Activated CD8-positive, alpha-beta memory T cell treated with anti-CD3 and anti-CD28 coated beads for 1 hour (primary cell): ENCODE measurements at places on chromosomes 6 and 20.

DNA sequence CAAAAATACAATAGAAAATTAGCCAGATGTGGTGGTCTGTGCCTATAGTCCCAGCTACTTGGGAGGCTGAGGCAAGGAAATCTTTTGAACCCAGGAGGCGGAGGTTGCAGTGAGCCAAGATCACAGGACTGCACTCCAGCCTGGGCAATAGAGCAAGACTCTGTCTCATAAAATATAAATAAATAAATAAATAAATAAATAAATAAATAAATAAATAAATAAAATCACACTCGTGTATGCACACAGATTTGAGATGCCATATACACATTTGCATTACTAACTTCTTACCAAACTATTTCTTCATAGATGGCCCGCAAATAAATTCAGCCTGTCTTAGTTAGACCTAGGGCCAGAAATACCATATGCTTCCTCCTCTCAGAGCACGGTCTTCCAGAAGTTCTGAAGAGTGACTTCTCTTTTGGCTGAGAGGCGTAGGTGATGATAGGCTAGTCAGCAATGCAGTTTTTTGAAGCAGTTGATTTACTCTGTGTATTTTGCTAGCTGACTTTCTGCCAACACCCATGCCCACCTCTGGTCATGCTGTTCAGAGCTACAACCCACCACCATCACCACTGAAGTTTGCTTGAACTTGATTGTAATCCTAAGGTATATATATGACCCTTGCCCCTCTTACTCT lies 150.1 kb downstream of the SASH1 start:
- no peak for DNase-seq

DNA sequence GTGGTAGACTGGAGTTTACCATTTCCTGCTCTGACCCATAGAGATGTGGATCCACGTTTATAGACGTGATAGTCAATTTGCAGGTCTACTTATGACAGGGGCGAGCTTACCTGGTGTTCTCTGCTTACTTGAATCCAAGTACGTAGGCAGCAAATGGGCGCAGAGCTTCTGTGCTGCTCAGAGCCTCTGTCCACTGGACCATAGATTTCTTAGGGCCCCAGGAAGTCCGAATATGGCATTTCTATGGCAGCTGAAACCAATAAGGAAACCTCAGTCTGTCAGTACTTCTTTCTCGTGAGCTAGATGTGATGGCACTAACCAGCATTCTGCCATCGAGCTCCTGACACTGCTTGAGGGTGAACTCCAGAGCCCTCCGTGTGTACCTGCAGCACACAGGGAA lies 19.5 kb upstream of the NPEPL1 start:
- no peak for DNase-seq

DNA sequence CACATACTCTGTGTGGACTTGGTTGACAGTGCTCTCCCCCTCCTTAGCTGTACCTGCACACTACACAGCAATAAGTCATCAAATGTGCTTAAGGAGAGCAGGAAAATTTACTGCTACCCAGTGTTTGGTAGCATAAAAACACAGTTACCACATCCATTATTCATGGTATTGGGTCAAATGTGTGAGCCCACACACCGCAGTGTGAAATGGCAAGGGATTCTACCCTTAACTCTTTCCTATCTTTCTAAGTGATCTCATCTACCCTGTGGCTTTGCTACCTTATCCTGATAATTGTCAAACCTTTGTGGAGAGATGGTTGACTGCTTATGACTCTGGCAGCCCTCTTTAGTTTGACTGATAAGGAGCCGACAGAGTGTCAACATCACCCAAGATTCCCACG lies 47.6 kb downstream of the STX11 start:
- DNase-seq = no peak

DNA sequence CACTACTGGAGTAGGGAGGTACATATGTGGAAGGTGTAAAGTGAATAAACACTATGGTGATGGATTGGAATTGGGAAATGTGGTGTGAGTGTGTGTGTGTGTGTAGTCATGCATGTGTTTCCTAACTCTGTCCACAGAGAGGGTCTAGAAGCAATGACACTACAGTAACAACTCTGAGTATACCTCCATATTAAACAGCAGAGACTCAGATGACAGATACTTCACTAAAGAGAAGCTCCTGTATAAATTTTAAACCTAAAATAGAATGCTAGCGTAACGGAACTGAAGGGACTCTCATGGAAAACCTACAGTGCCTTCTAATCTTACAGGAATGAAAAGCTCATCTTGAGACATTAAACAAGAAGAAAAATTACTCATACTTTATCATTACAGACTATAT lies 150.5 kb downstream of the SLC16A10 start:
- DNase-seq = no peak

- no peak for DNase-seq
Measured at GRCh38 chr6:80003826-80004172, 650 bp upstream of the TTK start.

DNA sequence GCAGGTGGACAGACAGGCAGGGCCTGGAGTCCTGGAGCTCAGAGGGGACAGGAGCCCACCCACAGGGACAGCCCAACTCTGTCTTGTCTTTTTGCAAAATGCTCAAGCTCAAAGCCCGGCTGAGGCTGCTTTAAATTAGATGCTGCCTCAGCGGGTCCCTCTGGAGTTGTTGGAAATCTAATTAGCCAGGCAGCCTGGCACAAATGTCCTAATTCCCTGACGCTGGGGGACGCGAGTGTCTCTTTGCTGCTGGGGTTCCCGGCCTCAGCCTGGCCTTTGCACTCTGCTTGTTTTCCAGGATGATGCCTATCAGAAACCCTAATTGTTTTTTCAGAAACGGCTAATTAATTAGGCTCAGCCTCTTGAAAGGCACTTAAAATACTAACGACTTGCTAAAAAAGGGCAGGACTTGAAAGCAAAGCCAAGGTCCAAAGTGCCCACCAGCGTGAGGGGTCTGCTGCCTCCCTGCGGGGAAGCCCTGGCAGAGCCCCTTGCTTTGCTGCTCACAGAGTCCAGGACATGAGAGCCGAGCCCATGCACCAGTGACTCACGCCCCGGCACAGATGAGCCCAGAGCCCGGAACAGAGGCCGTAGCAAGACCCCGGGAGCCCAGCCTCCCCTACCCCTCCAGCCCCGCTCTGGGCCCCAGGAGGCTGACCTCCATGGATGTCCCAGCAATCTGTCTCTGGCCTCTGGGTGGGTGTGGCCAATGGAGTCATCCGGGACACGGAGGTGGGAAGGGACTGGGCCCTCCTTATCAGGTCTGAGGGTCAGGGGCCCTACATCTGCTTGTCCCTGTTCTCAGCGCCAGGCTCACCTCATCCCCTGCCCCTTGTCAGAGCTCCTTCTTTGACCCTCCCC lies 46.0 kb upstream of the BHLHE23 start:
- no peak for DNase-seq

- no peak for DNase-seq
Measured at GRCh38 chr6:69758214-69758613, 38.6 kb downstream of the LMBRD1 start.

GRCh38 chr6:125747589-125748405 lies 1.6 kb upstream of the HEY2 start:
- DNase-seq = no peak

- DNase-seq = no peak
Measured at GRCh38 chr20:35151736-35152135, 4.6 kb upstream of the EDEM2 start.

GRCh38 chr20:12315652-12316051 lies 398.0 kb downstream of the BTBD3 start:
- no peak for DNase-seq

DNA sequence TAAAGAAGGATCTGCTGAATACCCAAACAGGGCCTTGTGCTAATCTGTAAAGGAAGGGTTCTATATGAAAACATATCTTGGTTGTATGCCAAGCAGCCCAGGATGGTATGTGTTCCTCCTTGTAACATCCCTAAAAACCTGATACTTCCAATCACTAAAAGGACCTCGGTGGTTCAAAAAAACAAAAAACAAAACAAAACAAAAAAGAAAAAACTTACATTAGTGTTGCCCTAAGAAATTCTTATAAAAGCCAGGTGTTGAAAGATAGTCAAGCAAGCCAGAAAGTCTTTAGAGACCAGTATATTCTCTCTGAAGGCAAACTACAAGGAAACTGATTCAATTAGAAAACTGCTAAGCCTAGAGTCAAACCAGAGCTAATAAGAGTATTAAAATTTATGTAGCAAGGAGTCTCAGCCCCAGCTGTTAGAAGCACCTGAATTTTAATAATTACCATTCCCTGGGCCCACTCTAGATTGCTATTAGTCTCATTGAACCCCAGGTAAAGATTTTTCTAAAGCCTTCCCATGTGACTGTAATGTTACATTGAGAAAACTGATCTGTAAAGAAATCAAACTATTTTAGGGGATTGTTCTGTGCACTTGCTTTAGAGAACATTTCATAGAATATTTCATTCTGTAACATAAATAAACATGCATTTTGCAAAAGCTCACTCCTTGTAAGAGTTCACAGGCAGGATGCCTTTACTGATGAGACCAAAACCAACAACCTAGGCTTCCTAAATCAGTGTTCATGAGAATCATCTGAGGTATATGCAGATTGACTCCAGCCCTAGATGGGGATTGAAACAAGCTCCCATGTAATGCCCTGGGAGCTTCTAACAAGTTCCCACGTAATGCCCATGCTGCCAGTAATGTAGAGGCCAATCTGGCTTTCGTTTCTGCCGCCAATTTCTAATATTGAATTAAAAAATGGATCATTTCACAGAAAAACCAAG lies 95.2 kb upstream of the BTN3A2 start:
- DNase-seq = no peak

DNA sequence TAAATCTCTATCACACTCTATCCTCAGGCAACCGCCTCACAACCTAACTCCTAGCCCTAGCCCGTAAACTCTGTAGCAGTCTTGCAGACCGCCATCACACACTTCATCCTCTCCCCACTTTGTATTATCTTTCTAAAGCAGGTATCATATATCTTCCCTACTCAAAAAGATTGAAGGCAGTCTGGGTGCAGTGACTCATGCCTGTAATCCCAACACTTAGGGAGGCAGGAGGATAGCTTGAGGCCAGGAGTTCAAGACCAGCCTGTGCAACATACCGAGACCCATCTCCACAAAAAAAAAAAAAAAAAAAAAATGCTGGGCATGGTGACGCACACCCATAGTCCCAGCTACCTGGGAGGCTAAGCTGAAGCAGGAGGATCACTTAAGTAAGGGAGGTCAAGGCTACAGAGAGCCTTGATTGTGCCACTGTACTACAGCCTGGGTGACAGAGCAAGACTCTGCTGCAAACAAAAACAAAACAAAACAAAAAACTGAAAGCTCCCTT lies 22.9 kb downstream of the RANBP9 start:
- DNase-seq = no peak

DNA sequence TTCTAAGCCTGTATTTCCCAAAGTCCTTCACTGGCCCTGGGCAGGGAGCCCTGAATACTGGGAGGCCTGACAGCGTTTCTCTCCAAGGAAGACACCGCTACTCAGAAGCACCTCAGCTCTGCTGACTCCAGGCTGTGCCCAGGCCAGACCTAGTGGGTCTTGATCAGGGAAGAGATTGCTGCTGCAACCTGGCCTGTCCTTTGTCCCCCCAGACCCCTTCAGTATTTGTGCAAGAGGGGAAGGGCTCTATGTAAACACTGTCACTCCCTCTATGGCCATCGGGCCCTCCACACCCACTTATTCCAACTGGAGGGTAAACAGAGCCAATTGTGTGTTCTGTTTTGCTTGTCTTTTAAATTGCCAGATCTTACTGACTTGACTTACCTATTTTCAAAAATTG lies 20.6 kb downstream of the PLEKHG1 start:
- DNase-seq = no peak
